Fibroblast of mammary gland (primary cell): ENCODE measurements at places on chromosomes 6 and 20.
A peak's percentile ranks its signal among the peaks of the same experiment; 100 is the strongest.

GRCh38 chr20:32626859-32627636 lies 41.9 kb upstream of the NOL4L start:
- DNase-seq, result no peak

- no peak for DNase-seq
Observed at GRCh38 chr6:53045891-53046673, 19.1 kb upstream of the FBXO9 start.

DNA sequence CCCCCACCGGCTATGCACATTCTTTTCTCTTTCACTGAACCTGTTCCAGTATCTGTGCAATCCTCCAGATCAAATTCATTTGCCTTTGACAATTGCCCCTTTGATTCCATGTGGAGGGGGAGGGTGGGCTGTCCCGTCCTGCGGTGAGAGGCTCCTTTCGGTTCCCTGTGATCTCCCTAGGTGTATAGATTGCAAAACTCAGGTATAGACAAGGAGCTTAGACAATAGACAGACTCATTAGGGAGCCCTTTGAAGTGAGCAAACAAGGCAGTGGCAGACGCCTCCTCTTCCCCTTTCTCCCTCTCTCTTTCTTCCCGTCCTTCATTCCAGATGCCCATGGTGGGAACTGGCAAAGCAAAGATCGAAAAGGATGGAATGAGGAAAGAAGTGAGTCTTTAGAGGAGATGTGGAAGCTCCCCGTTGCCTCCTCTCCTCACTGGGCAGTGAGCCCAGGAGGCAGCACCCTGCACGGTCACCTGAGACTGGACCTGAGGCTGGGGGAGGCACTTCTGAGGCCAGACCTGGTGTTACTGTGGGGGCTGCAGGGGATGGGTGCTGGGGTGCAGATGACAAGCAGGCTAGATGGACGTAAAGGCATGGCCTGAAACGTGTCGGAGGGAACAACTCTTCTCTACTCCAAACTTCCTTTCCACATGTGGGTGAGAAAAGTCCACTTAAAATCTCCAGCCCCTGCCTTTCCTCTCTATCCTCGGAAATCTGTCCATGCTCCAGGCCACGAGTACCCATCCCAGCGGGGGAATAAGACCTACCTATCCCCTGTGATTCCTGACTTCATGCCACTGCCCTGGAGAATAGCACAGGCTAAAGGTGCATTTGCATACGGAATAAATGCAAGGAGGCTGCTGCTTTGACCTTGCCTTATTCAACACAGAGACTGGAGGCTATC lies 256.6 kb upstream of the FOXQ1 start:
- no peak for DNase-seq

- no peak for DNase-seq
Observed at GRCh38 chr6:110394409-110394808, 21.0 kb downstream of the DDO start.

- peak; percentile 30 for DNase-seq
Observed at GRCh38 chr20:41135187-41135887, 2.0 kb upstream of the PLCG1 start.

GRCh38 chr6:17474289-17474688 lies 80.9 kb downstream of the CAP2 start:
- DNase-seq, result no peak

DNA sequence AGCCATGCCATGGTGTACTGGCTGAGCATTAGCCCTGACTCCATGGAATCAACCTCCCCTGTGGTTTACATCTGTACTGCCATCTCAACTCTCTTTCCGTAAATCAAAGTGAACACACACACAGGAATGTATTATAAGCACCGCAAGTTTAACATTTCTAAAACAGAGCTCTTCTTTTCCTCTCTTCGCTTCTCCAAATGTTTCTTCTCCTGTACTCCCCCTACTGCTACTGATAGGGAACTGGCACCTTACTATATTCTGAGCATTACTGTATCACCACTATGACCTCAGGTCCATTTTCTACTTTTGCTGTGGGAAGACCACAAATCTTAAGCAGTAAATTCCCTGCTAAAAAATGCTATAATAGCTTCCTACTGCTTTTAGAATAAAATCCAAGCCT lies 101.2 kb downstream of the NUS1 start:
- DNase-seq, result peak; percentile 4

- DNase-seq, result no peak
Observed at GRCh38 chr6:68729377-68729903, 94.4 kb downstream of the ADGRB3 start.

GRCh38 chr20:49290608-49291191 lies 12.8 kb upstream of the ZNFX1 start:
- DNase-seq, result no peak

DNA sequence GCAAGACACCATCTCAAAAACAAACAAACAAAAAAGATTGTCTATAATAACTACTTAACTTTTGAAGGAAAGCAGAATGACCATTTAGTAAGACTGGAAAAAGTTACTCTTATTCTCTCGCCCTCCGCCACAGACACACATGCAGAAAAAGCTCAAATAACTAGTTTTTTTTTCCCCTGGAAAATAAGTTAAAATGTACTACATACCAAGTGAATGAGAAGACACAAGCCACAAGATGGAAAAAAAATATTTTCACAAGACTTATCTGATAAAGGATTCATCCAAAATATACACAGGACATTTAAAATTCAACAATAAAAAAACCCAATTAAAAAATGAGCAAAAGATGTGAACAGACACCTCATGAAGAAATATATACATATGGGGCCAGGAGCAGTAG lies 31.9 kb downstream of the NUDT3 start:
- DNase-seq, result peak; percentile 31

DNA sequence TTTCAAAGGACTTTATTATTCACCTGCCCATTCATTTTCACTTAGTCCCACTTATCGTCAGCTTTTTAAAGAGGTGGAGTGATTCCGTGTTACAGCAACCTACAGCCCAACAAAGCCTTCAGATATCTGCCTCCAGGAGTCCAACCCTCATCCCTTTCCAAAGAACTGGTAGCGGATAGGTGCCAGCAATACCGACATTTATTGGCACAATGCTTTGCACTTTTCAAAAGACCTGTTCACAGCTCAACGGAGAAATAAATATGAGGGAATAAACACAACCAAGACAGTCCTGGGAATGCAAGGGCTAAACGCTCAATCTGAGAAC lies 819 bp upstream of the MTRF1L start:
- DNase-seq, result no peak

DNA sequence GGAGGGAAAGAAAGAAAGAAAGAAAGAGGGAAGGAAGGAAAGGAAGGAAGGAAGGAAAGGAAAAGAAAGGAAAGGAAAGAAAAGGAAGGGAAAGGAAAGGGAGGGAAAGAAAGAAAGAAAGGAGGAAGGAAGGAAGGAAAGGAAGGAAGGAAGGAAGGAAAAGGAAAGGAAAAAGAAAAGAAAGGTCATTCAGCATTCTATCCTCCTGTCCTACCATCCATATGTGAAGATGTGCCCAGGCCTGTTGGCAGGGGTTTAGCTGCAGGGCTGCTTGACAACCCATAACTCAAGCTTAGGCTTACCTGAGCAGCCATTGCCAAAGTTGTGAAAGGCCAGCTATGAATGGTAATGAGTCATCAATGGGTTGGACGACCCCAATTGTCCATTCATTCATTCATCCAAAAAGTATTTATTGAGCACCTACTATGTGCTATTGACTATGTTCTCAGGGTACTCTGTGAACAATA lies 49.9 kb upstream of the OCSTAMP start:
- no peak for DNase-seq

DNA sequence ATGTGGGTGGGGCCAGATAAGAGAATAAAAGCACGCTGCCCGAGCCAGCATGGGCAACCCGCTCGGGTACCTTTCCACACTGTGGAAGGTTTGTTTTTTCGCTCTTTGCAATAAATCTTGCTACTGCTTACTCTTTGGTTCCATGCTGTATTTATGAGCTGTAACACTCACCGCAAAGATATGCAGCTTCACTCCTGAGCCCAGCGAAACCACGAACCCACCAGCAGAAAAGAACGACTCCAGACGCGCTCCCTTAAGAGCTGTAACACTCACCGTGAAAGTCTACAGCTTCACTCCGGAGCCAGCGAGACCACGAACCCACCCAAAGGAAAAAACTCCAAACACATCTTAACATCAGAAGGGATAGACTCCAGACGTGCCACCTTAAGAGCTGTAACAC lies 76.7 kb downstream of the TFAP2A start:
- no peak for DNase-seq

- DNase-seq, result peak; percentile 32
Observed at GRCh38 chr6:113585246-113585645, 271.9 kb upstream of the MARCKS start.

DNA sequence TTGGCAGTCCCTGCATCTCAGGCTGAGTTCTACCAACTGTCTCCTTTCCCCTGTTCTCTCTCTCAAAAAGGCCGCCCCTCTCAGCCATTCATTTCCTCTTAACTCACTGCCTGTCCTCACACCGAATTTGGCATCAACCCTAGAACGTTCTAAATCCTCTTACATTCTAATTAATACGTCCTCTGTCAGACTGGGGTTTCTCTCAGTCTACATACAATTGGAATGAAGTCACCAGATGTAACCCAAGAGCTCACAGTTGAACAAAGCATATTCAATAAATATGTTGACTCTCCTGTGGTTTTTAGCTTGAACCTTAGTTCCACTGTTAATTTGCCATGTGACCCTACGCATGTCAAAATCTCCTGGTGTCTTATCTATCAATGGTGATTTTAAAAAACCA lies 269.6 kb downstream of the CLIC5 start:
- DNase-seq, result peak; percentile 77

GRCh38 chr20:62287759-62288534 lies 14.8 kb upstream of the ADRM1 start:
- no peak for DNase-seq

DNA sequence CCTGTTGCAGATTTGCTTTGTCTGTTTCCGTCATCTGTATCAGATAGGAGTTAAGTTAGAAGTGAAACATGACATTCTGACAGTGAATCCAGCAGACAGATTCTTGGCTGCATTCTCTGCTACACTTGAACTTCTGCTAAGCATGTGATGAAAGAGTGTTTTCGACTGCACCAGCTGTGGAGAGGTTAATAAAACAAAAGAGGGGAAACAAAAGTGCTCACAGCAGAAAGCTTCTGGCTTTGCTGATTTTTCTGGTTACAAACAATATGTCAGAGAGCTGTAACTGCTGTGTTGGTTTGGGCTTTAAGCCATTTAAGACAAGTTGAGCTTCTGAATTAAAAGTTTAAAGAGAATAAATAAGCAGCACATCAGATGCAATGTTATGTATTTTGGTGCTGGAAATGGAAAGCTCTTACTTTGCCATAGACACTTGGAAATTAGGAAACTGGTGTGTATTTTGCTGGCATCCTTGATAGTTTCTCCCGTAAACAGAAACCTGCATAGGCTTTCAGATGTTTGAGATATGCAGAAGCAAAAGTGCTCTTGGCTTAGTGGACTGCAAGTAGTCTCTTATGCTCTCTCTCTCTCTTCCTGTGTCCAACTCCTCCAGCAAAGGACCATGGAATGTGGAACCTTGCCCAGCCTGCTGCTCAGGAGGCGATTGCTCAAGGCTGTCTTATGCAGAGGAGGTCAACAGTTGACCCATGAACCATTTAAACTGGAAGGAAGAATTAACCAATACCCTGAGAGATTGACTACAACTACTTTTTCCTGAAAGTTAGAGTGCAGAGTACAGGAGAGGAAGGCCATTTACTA lies 104.9 kb downstream of the RPS12 start:
- peak; percentile 96 for DNase-seq

- DNase-seq, result no peak
Observed at GRCh38 chr20:24667689-24668383, 198.4 kb downstream of the SYNDIG1 start.

DNA sequence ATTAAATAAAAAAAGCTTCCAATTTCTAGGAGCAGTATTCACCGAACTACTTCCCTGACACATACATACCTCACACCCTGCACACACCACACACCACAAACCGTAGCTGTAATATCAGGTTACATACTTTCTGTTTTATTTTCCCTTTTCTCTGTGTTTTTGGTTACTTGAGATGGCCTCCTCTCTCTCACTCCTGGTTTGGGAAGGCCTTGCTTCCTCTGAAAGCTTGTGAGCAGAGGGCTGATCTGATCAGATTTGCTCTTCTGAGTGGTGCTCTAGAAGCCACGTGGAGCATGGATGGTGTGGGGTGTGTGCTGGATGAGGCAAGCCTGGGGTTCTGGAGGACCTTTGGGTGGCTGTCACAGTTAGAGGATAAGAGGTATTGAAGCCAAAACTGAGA lies 20.9 kb downstream of the UTRN start:
- peak; percentile 60 for DNase-seq

GRCh38 chr6:89952686-89953085 lies 58.4 kb downstream of the GJA10 start:
- DNase-seq, result peak; percentile 59
